ENCODE measurements at places on chromosomes 2 and 18.

DNA sequence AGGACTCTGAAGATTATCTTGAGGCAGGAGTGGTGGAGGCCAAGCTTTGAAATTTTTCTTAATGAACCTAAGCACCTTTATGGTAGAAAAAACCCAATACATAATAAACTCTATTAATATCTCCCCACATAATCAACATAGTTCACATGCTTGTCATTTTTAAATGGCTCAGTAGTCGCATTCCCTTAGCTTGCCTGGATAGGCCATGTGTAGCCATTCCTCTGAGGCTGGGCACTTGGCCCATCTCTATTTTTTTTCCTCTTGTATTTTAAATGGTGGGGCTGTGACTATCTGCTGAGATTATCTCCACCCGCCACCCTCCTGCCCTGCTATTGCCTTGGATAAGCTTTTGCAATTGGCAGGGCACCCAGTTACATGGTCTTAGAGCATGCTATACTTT lies 143.1 kb downstream of the FHOD3 start:
- no peak for DNase-seq
- H3K27ac ChIP-seq: no peak overlapping the region
- no peak overlapping the region for H3K4me3 ChIP-seq
- no peaks in the 10 kb centered on the region for H3K36me3 ChIP-seq
- peaks cover 1% of the 10 kb centered on the region for H3K4me1 ChIP-seq

GRCh38 chr2:52862801-52863200 lies 904.8 kb upstream of the CHAC2 start:
- no peaks in the 10 kb centered on the region for H3K27me3 ChIP-seq
- DNase-seq: no peak
- H3K4me1 ChIP-seq: no peaks in the 10 kb centered on the region
- no peak overlapping the region for H3K27ac ChIP-seq

DNA sequence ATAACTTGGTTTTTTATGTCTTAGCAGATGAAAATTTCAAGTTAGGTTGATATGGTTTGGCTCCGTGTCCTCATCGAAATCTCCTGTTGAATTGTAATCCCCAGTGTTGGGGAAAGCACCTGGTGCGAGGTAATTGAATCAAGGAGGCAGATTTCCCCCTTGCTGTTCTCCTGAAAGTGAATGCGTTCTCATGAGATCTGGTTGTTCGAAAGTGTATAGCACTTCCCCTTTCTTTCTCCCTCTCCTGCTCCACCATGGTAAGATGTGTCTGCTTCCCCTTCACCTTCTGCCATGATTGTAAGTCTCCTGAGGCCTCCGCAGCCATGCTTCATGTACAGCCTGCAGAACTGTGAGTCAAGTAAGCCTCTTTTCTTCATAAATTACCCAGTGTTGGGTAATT lies 242.1 kb upstream of the TNP1 start:
- no peaks in the 10 kb centered on the region for H3K27me3 ChIP-seq
- no peak overlapping the region for H3K27ac ChIP-seq
- peaks cover 6% of the 10 kb centered on the region for H3K4me1 ChIP-seq
- no peak for DNase-seq

DNA sequence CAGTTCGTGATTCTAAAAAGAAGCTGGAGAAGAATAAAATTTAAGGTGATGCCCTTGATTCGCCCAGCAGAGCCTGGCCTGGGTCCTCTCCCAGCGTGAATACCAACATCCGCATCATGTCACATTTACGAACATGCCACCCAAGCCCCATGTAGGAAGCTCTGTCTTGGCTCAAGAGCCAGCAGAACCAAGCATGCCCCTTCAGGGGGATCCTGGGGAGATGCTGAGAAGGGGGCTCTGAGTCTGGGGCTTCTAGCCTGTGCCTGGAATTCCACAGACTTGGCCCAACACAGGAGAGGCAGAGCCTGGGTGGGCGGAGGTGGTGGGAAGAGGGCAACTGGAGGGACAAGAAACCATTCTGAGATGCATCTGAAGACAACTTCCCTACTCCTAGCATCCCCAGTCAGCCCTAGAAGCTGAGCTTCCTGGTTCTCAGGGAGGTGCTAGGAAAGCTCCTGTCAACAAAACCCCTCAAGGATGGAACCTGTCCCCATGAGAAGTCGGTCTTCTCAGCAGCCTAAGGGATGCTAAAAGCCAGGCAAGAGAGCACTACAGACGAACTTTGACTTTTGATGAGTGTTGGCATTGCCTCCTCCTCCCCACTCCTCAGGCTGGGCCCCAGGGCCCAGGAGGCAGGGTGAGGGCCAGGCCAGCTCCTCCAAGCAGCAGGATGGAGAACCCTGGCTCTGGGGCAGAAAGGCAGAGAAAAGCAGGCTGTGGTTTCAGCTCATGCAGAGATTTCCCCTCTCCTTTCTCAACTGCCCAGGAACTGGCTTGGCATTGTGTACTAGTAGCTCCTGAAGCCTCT lies 57.9 kb downstream of the POLR1A start:
- peaks cover 57% of the 10 kb centered on the region for H3K36me3 ChIP-seq
- H3K4me1 ChIP-seq: no peaks in the 10 kb centered on the region
- no peaks in the 10 kb centered on the region for H3K27me3 ChIP-seq
- H3K27ac ChIP-seq: no peak overlapping the region

GRCh38 chr18:59743566-59743965 lies 46.3 kb upstream of the CCBE1 start:
- no peak overlapping the region for H3K4me3 ChIP-seq
- H3K36me3 ChIP-seq: no peaks in the 10 kb centered on the region
- H3K4me1 ChIP-seq: no peaks in the 10 kb centered on the region
- H3K27ac ChIP-seq: no peak overlapping the region

Measured in neuronal stem cell (in vitro differentiated cells).